ENCODE measurements at places on chromosomes 1 and 21.

DNA sequence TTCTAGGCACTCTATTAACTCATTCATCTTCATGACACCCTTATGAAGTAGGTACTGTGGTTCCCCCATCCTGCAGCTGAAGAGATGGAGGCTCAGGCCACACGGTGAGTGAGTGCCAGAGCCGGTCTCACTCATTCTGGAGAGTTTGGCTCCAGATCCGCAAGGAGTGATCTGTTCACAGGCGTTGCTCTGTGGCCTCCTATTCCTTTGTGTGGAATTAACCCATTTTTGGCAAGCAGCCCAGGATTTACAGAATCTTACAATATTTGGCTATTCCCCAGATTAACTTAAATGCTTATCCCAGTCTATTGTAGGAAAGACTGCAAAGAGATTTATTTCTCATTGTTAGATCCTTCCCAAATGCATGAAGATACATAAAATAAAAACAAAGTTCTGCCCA lies 29.6 kb downstream of the KIAA0040 start:
- no peak for DNase-seq

DNA sequence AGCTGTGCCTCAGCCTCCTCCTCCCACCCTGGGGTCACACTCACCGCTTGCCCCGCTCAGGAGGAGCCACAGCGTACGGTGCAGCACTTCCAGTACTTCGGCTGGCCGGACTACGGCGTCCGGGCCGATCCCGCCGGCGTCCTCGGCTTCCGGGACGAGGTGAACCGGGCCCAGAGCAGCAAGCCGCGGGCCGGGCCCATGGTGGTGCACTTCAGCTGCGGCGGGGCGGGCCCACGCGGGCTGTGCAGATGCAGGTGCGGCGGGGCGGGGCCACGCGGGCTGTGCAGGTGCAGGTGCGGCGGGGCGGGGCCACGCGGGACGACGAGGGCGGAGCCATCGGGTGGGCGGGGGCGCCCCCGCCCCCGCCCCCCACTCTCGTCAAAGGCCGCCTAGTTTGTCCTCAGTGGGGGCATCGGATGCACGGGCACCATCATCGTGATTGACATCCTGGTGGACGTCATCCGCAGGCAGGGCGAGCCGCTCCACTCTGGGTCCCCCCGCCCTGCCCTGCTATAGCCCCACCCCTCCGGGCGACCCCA lies 5.5 kb downstream of the RNF223 start:
- no peak for DNase-seq

DNA sequence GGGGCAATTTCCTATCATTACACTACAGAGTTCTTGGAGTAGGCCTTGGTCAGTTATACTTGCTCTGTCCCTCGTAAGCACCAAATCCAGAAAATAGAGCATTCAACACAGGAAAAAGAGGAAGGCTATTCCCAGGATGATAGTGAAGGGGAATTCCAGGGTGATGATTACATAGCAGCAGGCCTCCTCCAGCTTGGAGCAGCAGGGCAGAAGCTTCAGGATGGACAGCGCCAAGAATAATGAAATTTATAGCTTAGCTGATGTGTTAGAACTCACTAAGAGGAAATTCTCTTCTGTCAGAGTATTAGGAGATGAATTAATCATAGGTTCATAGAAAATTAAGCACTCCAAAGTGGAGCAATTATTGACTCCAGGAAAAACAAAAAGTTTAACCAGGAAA lies 10.8 kb upstream of the SMAP2 start:
- DNase-seq = no peak

DNA sequence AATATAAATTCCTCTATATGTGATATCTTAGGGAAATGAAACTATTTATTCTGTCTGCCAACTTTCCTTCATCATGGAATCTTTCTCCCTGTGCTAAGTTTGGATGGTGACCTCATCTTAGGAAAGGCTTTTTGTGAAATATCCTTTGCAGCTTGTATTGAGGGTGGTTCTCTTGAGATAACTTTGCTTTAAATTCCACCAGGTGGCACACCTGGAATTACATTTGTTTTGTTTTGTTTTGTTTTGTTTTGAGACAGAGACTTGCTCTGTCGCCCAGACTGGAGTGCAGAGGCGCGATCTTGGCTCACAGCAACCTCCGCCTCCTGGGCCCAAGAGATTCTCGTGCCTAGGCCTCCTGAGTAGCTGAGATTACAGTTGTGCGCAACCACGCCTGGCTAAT lies 7.6 kb upstream of the CD1A start:
- DNase-seq = no peak

GRCh38 chr1:37040261-37040660 lies 5.9 kb upstream of the GRIK3 start:
- DNase-seq = no peak

Data from AML-193 (cell line).